ENCODE measurements at places on chromosomes 13 and 19. TPM values are rescaled to one million over a fixed set of nuclear protein-coding genes. Genes with fewer than 3 reads are reported as not detected.

The TPTE2 gene
- not detected for total RNA-seq

The ODAD3 gene
- total RNA-seq = 2.2 TPM

The ALOX5AP gene
- not detected for total RNA-seq

The COL4A2 gene
- 76.5 TPM for total RNA-seq

The GRIK5 gene
- 45.0 TPM for total RNA-seq

The PABPC3 gene
- total RNA-seq = 0.26 TPM

DNA sequence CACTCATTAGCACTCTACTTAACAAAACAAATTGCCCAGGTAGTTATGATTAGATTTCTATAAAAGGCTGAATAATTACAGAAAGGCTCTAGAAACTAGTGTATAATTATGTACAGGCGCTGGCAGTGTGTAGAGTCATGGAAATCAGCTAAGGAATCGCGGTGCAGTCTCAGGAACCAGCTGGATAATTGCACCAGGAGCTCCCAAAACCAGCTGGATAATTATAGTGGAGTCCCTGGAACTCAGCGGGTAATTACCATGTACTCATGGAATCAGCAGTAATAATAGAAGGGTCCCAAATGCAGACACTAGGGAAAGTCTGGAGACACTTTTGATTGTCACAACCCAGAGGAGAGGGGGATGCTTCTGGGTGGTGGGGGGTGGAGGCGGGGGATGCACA, 23.2 kb upstream of the TTYH1 start:
- H3K4me1 ChIP-seq = no peaks in the 10 kb centered on the region
- peaks cover 2% of the 10 kb centered on the region for H3K27me3 ChIP-seq
- DNase-seq = no peak
- H3K36me3 ChIP-seq = no peaks in the 10 kb centered on the region
- no peak overlapping the region for H3K4me3 ChIP-seq
- no peak overlapping the region for H3K27ac ChIP-seq

DNA sequence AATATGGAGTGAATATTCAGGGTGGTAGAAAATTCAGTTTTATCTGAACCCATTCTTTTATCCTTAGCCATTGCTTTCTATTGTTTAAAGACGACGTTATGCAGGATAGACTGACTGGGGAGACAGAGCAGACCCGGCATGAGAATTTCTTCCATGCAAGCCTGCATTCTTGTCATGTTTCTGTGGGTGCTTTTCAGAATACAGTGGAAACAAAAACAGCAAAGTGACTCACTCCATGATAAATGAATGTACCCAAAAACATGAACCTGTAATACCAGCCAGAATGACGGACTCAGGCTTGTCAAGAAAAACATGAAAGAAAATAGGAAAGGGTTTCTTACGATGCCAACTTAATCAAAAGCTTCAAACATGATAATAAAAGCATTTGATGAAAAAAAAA, 924.0 kb downstream of the EFNB2 start:
- DNase-seq = no peak
- H3K4me3 ChIP-seq = no peak overlapping the region
- H3K27ac ChIP-seq = no peak overlapping the region
- H3K36me3 ChIP-seq = no peaks in the 10 kb centered on the region
- peaks cover 3% of the 10 kb centered on the region for H3K4me1 ChIP-seq

DNA sequence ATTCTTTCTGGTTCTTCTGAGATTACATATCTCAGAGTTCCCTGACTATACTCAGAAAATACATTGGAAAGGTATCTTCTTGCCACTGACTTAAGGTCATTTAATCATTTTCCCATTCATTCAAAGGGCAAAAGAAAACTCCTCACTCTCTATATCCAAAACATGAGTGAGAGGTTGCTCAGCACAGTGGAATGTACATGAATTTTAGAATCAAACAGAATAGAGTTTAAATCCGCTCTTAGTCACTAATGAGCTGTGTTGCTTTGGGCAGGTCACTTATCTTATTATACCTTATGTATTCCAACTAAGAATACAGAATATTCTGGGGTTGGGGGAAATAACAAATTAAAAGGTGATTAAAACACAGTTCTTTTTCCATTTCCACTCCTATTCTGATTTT, 452.6 kb upstream of the KLF12 start:
- H3K4me1 ChIP-seq = no peaks in the 10 kb centered on the region
- no peak overlapping the region for H3K4me3 ChIP-seq
- no peaks in the 10 kb centered on the region for H3K27me3 ChIP-seq
- no peak overlapping the region for H3K27ac ChIP-seq
- DNase-seq = no peak

DNA sequence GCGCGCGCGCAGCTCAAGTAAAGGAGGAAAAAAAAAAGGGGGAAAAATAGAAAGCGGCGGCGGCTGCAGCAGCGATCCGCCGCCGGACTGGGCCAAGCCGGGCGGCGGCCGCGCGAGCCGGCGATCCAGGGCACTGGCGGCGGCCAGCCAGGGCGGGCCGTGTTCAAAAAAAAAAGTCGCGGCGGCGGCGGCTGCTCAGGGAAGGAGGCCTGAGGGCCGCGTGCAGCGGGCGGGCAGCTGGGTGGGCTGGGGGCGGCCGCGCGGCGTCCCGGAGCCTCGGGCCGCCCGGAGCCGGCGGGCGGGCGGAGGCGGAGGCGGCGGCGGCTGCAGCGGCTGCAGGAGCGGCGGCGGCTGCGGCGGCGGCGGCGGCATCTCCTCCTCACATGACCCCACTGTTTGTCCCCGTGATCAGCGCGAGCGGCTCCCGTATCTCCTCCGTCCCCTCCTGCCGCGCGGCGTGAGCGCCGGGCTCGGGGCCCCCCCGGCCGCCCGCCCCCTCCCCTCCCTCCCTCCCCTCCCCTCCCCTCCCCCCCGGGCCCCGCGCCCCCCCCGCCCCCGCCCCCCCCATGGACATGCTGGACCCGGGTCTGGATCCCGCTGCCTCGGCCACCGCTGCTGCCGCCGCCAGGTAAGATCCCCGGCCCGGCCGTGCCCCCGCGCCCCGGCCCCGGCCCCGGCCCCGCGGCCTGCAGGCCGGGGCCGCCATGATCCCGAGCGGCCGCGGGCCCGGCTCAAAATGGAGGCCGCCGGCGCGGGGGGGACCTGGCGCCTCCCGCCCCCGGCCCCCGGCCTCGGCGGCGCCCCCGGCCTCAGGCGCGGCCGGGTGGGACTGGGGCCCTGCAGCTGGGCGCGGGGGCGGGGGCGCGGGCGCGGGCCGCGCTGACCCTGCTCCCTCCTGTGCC, at the start of gene USF2:
TSS of gene USF2 (plus strand) at position 427 of the 902 bp plus-strand sequence. CDS start at position 567, 140 bp downstream.
- DNase-seq = peak; percentile 65
- H3K27me3 ChIP-seq = no peaks in the 10 kb centered on the region
- H3K36me3 ChIP-seq = peaks cover 64% of the 10 kb centered on the region
